ENCODE measurements at places on chromosomes 5 and 9. TPM values are rescaled to one million over a fixed set of nuclear protein-coding genes. Genes with fewer than 3 reads are reported as not detected.

Gene ANKDD1B
- total RNA-seq, result 0.26 TPM

Gene MPDZ
- not detected for total RNA-seq

Gene LAMC3
- total RNA-seq, result 0.74 TPM

Gene LRRC19
- not detected for total RNA-seq

Gene UTP15
- total RNA-seq, result 26.3 TPM

Gene BSPRY
- total RNA-seq, result 20.2 TPM

Measured in activated T-cell treated with anti-CD3 and anti-CD28 coated beads, Interleukin-2, amount 50 U/mL, for 72 hours (primary cell).